ENCODE measurements at places on chromosomes 11 and 22. TPM values are rescaled to one million over a fixed set of nuclear protein-coding genes. Genes with fewer than 3 reads are reported as not detected.

Gene GLYATL1B
- not detected for total RNA-seq

Gene PANX3
- total RNA-seq = not detected

Gene TOP3B
- 12.4 TPM for total RNA-seq

Gene C1QTNF5
- 28.5 TPM for total RNA-seq

Gene MYOD1
- total RNA-seq = not detected

Gene FXYD2
- total RNA-seq = not detected

Gene REXO2
- total RNA-seq = 128 TPM

Gene SMC1B
- total RNA-seq = not detected

Gene TMEM191C
- not detected for total RNA-seq

Gene KCNJ4
- total RNA-seq = not detected

Gene SHANK2
- 0.29 TPM for total RNA-seq

Gene FAM181B
- total RNA-seq = not detected

Gene APOA5
- total RNA-seq = not detected

Gene MIAT
- total RNA-seq = 0.10 TPM

Gene THY1
- 93.5 TPM for total RNA-seq
